Urinary bladder (tissue), 4 donors: ENCODE measurements at places on chromosomes 4 and X. TPM values are rescaled to one million over a fixed set of nuclear protein-coding genes. Genes with fewer than 3 reads are reported as not detected.

Gene SRPX2
- total RNA-seq = 27.1 TPM

Gene CXCL1
- 0.42 TPM for total RNA-seq

Gene FGB
- not detected for total RNA-seq

Gene FHDC1
- 7.1 TPM for total RNA-seq

Gene NLRP2B
- total RNA-seq = not detected

Gene CFAP47
- 0.37 TPM for total RNA-seq

Gene CSN1S1
- not detected for total RNA-seq

Gene FAM53A
- total RNA-seq = 0.63 TPM

Gene CCSER1
- total RNA-seq = 88.0 TPM

Gene FGD1
- total RNA-seq = 5.7 TPM

Gene FBXW7
- 101 TPM for total RNA-seq

Gene GASK1B
- 155 TPM for total RNA-seq

Gene CNKSR2
- total RNA-seq = 16.1 TPM

Gene CRMP1
- 15.8 TPM for total RNA-seq

Gene NDUFC1
- total RNA-seq = 43.6 TPM

Gene MAP7D2
- 0.21 TPM for total RNA-seq

Gene PPP2R2C
- total RNA-seq = 3.0 TPM

Gene SMIM31
- total RNA-seq = 0.42 TPM

Gene ENAM
- 0.32 TPM for total RNA-seq

Gene CACNA1F
- total RNA-seq = 0.05 TPM

Gene FRG2
- not detected for total RNA-seq

Gene LAMP2
- 106 TPM for total RNA-seq

Gene GPR78
- total RNA-seq = 3.6 TPM

Gene EXOC1L
- not detected for total RNA-seq

Gene RRH
- 0.16 TPM for total RNA-seq

Gene FGF13
- 59.1 TPM for total RNA-seq

Gene DDX53
- not detected for total RNA-seq

Gene NOX1
- 1.3 TPM for total RNA-seq

Gene HTRA3
- total RNA-seq = 49.2 TPM

Gene CYTL1
- total RNA-seq = 24.2 TPM

Gene PDZD11
- 27.1 TPM for total RNA-seq

Gene TMPRSS11B
- not detected for total RNA-seq

Gene SSR4
- total RNA-seq = 102 TPM

Gene TEX13C
- not detected for total RNA-seq

Gene COL4A5
- 296 TPM for total RNA-seq

Gene MTNR1A
- total RNA-seq = 1.9 TPM

Gene TLL1
- 7.6 TPM for total RNA-seq

Gene TBX22
- 0.21 TPM for total RNA-seq

Gene TMLHE
- 28.1 TPM for total RNA-seq

Gene EFNB1
- 30.5 TPM for total RNA-seq

Gene MMRN1
- total RNA-seq = 85.7 TPM

Gene BRCC3
- 16.3 TPM for total RNA-seq

Gene HMGB3
- total RNA-seq = 12.3 TPM

Gene SPANXA2
- total RNA-seq = not detected

Gene ALAS2
- 46.9 TPM for total RNA-seq

Gene HMX1
- total RNA-seq = 0.26 TPM

Gene CYLC1
- total RNA-seq = not detected

Gene RAB40A
- total RNA-seq = 1.7 TPM

Gene NDUFA1
- 87.9 TPM for total RNA-seq

Gene SH2D1A
- total RNA-seq = 0.26 TPM

Gene SNX25
- 32.7 TPM for total RNA-seq

Gene SHISA3
- total RNA-seq = 2.1 TPM

Gene IL2
- total RNA-seq = not detected

Gene ARMCX4
- 28.0 TPM for total RNA-seq
